ENCODE measurements at places on chromosomes 16 and 17.

DNA sequence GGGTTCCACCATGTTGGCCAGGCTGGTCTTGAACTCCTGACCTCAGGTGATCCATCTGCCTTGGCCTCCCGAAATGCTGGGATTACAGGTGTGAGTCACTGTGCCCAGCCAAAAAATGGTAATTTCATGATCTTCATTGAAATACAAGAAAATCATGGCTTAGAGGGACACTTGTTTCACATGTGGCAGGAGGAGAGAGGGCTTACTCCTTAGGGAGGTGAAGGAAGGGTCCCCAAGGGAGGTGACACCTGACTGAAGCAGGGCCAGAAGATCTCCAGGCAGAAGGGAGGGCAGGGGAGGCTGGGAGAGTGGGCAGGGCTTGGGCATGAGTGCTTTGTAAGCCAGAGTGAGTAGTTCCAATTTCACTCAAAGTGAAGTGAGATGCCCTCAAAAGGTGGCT lies 20.0 kb upstream of the ITGAX start:
- no peak for DNase-seq

GRCh38 chr16:77585379-77586251 lies 136.7 kb upstream of the NUDT7 start:
- no peak for DNase-seq

- DNase-seq, result no peak
These were observed 20.9 kb upstream of the TIMP2 start for GRCh38 chr17:78946131-78946530.

DNA sequence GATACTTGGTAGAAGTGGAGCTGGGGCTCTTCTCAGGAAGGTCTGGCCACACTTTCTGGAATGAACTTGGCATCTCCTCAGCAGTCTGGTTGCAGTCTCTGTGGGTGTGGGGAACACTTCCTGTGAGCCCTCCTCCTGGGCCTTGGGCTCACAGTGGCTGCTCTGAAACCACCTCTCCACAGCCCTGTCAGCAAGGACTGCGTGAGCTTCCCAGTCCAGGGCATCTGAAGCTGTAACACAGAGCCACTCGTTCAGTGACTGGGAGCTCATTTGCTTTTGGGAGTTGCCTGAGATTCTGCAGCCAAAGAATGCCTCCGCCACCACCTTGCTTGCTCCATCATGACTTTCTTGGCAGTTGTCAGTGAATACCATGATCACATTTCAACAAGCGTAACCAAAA lies 60.0 kb downstream of the CLEC16A start:
- no peak for DNase-seq

GRCh38 chr17:17026163-17026562 lies 16.1 kb upstream of the MPRIP start:
- no peak for DNase-seq

- DNase-seq, result no peak
These were observed 10.0 kb downstream of the BTBD17 start for GRCh38 chr17:74351552-74352210.

- no peak for DNase-seq
These were observed 31.9 kb upstream of the ABCC11 start for GRCh38 chr16:48279199-48279598.

- no peak for DNase-seq
These were observed at the start of gene RUNDC3A for GRCh38 chr17:44308320-44308818. TSS of gene RUNDC3A (plus strand) at chr17:44308601. CDS start at chr17:44308833, 232 bp downstream.

DNA sequence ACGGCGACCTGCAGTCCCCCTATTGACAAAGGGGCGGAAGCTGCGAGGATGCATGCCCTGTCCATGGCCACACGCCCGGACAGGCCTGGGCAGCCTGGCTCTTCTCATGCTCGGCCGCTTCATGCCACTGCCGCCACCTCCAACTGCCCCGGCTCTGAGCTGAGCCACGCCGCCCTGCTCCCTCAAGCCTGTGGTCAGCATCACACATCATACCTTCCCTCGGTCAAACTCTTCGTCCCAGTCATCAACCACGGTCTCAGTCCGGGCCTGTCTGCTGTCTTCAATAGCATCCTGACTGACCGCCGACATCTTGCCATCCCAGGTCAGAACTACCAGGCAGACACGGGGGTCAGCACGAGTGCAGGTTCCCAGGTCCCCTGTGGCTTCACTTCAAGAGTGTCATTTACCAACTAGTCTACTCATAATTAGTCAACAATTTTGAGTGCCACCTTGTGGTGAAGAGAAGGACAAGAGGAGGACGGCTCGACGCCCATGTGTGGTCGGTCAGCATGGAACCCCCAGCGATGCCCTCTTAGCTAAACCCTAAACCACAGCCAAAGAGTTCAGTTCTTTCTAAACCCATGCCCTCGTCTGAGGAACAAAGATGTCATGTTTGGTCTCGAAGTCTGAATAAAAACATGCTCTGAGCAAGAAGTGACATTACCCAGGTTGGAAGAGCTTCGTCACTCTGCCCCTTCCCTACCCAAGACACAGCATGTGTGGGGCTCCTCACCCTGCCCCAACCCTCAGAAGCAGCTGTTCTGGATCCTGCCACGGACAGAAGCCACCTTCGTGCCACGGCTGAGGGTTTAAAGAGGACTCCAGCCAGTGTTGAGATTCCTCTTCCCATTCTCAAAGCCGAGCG lies 16.9 kb upstream of the CYTH1 start:
- no peak for DNase-seq

- DNase-seq, result no peak
These were observed 1.9 kb downstream of the CREBBP start for GRCh38 chr16:3878610-3879009.

- no peak for DNase-seq
These were observed 587 bp downstream of the PLD6 start for GRCh38 chr17:17205368-17206123.

DNA sequence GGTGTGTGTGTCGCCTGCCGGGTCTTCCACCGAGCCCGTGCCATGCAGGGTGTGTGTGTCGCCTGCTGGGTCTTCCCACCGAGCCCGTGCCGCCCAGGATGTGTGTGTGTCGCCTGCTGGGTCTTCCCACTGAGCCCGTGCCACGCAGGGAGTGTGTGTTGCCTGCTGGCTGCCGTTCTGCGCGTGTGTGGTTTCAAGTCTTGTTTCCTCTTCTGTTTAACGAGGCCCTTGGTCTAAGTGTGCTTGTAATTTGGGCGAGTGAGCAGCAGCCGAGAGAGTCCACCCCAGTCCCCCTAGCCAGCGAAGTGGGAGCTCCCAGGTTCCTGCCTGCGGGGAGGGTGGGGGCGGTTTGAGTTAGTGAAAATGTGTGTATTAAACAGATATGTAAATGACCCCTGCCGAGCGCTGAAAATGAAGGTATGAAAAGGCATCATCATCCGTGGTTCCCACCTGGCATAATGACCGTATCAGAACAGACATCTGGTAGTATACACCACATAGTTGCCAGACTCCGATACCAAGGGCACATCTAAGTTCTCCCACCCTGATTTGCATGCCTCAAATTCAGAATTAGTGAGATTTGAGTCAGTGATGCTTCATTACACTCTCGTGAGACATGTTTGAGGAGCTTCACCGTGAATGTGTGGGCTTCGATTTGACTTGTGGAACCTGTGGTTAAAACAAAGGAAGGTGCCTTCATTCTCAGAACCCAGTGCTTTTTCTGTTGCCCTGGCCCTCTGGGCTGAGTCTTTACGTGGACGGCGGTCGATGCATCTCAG lies 114.5 kb upstream of the CHMP6 start:
- DNase-seq, result no peak

DNA sequence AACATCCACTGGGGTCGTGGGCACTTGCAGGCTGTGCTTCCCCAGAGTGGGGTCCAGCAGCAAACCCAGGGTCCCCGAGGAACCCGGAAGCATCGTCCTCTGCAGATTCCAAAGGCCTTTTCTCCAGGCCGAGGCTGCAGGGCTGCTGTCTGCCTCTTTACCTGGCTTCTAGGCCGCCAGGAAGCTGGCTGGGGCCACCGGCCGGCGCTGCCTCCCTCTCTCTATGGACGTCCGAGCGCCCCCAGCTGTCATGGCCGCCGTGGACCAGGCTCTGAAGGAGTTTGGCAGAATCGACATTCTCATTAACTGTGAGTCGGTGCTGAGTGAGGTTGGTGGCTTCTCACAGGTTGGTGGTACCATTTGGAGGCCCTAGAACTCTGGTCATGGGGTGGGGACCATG lies 5.6 kb downstream of the DECR2 start:
- DNase-seq, result no peak

- DNase-seq, result no peak
These were observed 11.7 kb upstream of the CNTNAP4 start for GRCh38 chr16:76265434-76266045.

- no peak for DNase-seq
These were observed at the start of gene CES5A for GRCh38 chr16:55875273-55875672. TSS of gene CES5A (minus strand) at chr16:55875373. CDS start at chr16:55875221, 152 bp downstream.
